Cortex of kidney (tissue), 1 donor: ENCODE measurements at places on chromosomes 6 and 20.

GRCh38 chr6:155943635-155944034, 488.0 kb upstream of the NOX3 start:
- DNase-seq: no peak

DNA sequence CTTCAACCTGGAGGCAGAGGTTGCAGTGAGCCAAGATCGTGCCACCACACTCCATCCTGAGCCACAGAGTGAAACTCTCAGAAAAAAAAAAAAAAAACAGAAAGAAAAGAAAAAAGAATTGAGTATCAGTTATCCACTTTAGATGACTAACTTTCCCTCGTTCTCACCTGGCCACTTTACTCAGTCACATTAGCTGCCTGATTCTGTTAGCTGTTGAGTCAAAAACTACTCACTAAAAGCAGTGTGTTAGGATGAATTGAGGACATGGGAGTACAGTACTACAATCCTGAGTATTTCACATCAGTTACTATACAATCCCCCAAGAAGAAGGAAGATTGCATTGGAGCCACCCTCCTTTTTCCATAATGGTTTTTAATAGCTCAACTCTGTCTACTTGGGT, 114.6 kb downstream of the ADAT2 start:
- no peak for DNase-seq

DNA sequence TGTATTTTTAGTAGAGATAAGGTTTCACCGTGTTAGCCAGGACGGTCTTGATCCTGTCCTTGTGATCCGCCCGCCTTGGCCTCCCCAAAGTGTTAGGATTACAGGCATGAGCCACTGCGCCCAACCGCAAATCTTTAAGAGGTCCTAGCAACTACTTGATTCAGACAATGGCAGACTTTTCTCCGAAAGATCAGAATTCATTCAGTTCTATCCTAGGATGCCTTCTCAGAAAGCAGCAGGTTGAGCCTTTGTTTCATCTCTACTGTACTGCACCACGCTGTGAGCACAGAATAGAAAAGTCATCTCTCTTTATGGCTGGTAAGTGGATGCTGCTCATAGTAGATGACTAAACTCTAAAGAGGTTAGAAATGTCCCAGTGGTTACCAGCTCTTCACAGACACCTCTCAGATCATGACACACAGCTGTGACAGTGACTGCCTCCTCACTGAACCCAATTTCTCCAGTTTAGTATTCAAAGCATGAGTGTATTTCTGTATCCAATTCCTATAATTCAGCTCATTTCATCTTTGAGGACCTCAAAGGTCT, 6.0 kb upstream of the HSF2 start:
- no peak for DNase-seq

DNA sequence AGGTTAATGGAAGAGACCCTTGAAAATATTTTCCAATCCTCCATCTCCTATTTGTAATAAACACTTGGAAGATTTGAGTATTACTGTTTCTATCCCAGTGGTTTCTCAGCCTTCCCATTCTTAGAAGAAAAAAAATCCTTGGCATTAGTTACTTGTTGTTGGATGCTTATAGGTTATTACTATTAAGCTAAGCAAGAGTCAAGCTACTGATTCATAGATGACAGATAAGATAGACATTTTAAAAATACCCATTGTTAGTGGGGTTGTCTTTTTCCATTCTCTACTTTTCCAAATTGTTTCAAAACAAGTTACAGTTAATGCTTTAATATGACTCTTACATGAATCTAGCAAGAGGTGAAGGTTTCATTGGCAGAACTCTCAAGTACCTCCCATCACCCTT, 158.5 kb downstream of the HIVEP2 start:
- DNase-seq: no peak

GRCh38 chr6:75499640-75500039, 6.0 kb upstream of the FILIP1 start:
- DNase-seq: no peak

GRCh38 chr6:1381481-1382330, 7.7 kb upstream of the FOXF2 start:
- DNase-seq: no peak

- DNase-seq: no peak
Measured at GRCh38 chr6:31922942-31923341, 4.6 kb upstream of the C2 start.

DNA sequence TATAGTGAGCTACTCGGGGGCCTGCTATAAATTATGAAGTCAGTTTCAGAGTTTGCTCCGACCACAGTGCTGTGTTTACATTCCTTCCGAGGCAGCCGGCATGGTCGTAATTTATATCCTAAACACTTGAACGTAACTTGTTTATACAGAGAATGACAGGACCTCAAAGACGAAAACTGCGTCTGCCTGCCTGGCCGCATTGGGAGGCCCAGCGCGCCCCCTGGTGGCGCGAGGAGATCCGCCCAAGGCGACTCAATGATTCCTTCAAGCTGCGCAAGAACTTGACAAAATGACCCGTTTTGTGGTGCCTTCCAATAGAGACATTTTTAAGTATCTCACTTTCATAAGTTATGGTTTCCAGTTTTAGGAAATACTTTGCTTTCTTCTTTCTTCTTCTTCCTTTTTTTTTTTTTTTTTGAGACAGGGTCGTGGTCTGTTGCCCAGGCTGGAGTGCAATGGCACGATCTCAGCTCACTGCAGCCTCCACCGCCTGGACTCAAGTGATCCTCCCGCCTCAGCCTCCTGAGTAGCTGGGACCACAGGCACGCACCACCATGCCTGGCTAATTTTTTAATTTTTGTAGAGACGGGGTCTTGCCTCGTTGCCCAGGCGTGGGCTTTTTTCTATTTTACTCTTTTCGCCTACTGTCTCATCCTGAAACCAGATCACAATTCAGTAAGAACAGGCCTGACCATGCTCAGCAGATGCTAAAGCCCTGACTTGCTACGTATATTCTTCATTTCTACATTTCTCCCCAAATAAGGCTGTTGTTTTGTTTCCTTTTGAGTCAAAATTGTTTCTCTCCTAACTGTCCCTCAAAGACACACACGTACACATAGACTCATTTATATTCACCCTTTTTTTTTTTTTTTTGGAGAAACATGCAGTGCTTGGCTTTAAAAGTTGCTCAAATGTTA, 7.8 kb downstream of the FOXF2 start:
- DNase-seq: no peak

DNA sequence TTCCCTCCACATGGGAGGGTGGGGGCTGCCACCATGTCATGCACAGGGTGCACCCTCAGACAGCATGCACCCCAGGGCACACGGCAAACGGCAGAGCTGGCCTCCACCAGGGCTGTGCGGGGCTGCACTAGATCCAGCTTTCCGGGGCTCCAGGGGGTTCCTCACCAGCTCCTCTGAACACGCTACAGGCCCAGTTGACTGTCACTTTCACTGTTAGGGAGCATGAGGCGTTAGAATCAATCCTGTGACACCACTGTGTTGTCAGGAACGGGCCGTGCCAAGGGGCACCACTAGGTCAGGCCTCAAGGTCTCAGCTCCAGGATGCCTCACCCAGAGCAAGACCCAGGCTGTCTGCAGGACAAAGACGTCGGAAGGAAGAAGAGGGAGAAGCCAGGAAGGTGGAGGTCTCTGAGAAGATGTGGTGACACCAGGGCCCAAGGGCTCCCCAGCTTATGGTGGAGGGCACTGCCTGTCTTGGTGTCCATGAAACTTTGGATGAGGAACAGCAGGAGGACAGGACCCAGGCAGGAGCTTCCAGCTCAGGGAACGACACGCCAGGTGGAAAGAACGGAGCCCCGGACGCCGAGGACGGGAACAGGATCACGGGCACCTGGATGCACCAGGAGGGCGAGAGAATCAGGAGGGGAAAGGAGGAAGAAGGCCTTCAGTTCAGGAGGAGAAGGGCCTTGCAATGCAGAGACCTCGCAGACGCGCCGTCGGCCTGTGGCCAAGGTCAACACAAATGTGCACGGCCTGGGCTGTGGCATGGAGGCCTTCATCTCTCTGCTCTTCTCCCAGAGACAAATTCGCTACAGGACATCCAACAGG, 49.5 kb downstream of the YTHDF1 start:
- no peak for DNase-seq

DNA sequence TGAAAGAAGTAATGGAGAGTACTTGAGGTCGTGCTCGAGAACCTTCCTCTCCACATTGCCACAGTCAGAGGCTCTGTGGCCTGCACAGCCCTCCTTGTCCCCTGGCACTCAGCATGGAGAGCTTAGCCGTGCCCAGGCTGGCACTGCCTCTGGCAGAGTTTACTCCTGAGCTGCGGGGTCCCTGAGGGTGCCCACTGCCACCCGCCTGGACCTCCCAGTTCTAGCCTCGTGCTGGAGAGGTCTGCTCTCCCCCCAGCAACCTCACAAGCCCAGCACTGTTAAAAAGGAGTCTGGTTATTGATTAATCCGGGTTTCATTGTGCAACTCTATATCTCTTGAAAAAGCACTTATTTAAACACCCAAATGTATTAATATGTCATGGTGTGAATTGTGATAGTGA, 226.8 kb downstream of the TMEM242 start:
- DNase-seq: no peak

DNA sequence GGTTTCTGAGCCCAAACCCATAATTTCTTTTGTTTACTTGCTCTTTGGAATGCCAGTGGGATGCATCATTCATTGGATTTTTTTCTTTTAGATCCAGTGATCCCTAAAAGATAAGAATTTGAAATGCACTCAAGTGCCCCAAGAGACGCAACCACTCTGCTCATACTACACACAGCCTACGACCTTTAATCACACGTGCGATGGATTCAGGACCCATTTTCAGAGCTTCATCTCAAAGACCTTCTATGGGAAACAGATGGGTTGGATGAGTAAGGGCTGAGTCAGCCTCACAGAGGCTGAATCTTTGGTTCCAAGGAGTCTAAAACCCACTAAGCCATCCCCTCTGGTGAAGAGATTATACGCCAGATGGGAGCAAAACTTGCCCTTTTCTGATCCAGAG, 265.5 kb upstream of the EXOC2 start:
- no peak for DNase-seq

DNA sequence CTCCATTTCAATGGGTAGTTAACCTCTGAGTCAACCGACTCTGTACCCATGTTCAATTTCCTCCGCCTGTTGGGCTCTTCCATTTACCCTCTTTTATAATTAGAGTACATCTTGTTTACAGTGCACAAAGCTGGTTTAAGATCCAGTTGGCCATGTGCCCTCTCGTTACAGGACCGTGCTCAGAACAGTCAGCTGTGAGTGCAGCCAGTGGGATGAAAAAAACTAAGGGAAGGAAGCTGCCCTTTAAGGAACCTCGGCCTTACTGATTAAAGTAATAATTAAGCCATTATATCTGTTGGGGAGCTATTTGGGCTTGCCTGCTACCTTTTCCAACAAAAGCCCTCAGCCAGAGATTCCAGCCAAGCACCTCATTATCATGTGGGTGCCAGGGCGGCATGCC, 68.8 kb downstream of the TMEM170B start:
- no peak for DNase-seq

DNA sequence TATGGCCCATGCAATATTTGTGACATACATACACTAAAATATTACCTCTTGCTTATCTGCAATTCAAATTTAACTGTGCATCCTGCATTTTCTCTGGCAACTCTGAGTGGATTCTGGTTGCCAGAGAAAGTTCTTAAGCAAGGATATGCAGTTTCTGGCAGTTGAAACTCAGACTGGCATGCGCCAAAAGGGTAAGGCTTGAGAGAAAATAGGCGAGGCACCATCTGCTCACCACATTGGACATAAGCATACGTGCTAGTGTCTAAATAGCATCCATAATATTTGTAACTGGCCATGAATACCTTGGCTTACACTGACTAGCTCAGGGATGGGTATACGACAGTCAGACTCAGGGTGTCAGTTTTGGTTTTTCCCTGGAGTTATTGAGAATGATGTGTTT, 465.1 kb downstream of the DOK5 start:
- no peak for DNase-seq

- DNase-seq: no peak
Measured at GRCh38 chr6:107458672-107459282, 587 bp downstream of the PDSS2 start.

- no peak for DNase-seq
Measured at GRCh38 chr6:46116289-46116688, 13.5 kb upstream of the ENPP4 start.

DNA sequence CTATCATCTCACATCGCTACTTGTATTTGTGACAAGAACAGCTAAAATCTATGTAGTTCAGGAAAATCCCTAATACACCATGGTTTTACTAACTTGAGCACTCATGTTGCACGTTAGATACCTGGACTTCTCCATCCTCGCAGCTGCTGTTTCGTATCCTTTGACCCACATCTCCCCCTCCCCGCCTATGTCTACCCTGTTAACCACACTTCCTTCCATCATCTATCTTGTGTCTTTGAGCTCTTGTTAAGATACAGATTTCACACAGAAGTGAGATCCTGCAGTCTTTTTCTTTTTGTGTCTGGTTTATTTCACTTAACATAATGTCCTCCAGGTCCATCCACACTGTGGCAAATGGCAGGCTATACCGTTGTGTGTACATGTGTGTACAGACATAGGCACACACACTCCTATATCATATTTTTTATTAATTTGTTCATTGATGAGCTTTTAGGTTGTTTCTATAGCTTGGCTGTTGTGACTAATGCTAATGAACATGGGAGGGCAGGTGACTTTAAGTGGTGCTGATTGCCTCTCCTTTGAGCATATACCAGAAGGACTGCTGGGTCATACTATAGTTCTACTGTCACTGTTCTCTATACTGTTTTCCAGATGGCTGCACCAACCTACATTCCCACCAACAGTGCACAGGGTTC, 117.8 kb downstream of the WDR27 start:
- DNase-seq: no peak

- DNase-seq: no peak
Measured at GRCh38 chr6:32637883-32638282, 677 bp downstream of the HLA-DQA1 start.

- no peak for DNase-seq
Measured at GRCh38 chr20:48970681-48971365, 49.3 kb downstream of the ARFGEF2 start.

GRCh38 chr6:41449399-41450245, 96.6 kb upstream of the FOXP4 start:
- no peak for DNase-seq

DNA sequence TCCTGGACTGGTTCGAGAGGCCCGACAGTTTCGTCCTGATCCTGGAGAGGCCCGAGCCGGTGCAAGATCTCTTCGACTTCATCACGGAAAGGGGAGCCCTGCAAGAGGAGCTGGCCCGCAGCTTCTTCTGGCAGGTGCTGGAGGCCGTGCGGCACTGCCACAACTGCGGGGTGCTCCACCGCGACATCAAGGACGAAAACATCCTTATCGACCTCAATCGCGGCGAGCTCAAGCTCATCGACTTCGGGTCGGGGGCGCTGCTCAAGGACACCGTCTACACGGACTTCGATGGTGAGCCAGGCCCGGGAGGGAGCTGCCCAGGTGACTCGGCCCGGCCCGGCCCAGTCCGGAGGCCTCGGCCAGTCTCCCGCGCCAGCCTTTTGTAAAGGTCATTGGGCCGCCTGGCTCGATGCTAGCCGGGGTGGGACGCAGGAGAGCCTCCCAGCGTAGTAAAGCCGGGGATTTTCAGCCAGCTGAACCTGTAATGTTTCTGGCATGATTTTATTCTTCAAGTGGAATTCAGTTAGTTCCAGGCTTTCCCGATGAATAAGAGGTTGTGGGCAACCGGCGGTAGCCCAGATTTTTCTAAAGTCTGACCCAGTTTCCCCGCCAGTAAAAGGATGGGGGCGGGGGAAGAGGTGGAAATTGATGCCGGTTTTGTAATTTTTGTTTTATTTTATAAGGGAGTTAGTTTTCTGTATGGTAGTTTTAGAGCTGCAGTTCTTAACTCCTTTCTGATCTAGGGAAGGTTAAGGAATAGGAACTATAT, 1.4 kb downstream of the PIM1 start:
- DNase-seq: no peak
